ENCODE measurements at places on chromosomes 7 and 10. TPM values are rescaled to one million over a fixed set of nuclear protein-coding genes. Genes with fewer than 3 reads are reported as not detected.
A peak's percentile ranks its signal among the peaks of the same experiment; 100 is the strongest.

GRCh38 chr7:65827366-65827765 is 45.5 kb upstream of the VKORC1L1 start:
- no peak overlapping the region for H3K27ac ChIP-seq
- no peaks in the 10 kb centered on the region for H3K27me3 ChIP-seq
- H3K4me1 ChIP-seq: no peaks in the 10 kb centered on the region
- H3K36me3 ChIP-seq: no peaks in the 10 kb centered on the region
- no peak overlapping the region for H3K4me3 ChIP-seq

DNA sequence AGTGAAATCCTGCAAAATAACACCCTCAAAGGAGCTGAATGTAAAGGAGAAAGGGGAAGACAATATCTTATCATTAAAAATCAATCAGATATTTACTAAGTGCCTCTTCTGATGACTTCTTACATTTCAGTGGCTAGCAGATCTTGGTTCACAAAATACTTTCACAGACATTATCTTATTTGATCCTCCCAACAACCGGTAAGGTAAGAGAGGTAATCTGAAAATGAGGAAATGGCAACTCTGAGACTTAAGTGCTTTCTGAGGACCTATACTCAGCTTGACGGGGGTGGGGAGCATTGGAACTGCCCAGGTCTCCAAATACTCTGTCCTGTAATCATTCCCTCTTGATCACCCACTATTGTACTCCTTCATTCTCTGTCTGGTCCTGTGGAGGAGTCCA is 144.6 kb upstream of the MKLN1 start:
- no peaks in the 10 kb centered on the region for H3K36me3 ChIP-seq
- H3K27ac ChIP-seq: no peak overlapping the region
- no peaks in the 10 kb centered on the region for H3K27me3 ChIP-seq
- peaks cover 24% of the 10 kb centered on the region for H3K4me1 ChIP-seq

DNA sequence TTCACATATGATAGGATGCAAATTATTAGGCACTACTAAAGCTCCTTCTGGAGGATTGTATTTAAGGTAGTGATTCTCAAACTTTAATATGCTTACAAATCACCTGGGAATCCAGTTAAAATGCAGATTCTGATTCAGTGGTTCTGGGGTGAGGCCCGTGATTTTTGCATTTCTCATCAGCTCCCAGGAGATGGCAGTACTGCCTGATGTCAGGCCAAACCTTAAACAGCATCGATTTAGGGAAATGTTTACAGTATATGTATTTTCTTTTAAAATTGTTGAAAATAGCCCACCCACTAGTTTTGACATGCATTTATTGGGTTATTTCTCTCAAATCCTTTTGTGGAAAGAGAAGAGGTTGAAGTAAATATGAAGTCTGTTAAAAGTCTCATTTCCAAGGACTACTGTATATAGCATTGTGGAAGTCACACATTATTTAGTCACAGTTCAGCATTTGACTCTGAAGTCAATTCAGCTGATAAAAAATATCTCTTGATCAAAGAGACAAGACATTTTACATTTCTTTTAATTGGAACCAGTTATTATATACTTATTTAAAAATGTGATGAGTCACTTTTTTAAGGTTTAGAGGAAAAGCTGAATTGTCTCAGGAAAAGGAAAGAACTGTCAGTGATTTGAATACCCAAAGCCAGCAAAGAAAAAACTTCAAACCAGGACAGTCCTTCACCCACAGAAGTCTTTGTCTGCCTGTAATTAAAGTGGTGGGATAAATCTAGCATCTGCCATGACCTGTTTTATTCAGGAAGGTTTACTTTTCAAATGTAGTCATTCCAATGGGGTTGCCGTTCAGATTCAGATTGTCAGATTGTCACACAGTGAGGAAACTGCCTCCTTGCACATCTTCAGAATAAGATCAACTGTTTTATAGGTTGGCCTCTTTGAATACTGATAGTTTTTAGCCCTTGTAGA is 21.1 kb upstream of the HBP1 start:
- H3K4me1 ChIP-seq: peaks cover 9% of the 10 kb centered on the region
- no peaks in the 10 kb centered on the region for H3K27me3 ChIP-seq
- DNase-seq: peak; percentile 56
- H3K27ac ChIP-seq: no peak overlapping the region

Gene FRA10AC1
- 5.5 TPM for total RNA-seq

DNA sequence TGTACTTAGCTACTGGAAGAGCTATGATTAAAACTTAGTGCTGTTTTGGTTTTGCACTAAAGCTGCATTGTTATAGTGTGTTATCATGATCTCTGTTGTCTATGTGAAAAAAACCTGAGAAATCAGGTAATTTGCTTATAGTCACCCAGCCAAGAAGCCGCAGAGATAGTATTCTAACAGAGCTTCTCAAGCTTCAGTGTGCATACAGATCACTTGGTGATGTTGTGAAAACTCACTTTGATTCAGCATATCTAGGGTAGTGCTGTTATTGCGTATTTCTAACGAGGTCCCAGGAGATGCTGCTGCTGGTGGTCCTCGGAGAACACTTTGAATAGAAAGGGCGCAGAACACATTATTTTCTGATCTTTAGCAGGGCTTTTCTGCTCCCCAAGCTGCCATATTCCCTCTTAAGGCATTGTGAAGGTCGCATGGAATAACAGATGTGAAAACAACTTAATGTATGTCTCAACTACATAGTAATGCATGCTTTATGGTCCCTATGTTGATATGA is 68.4 kb upstream of the PDCD4 start:
- H3K27me3 ChIP-seq: no peaks in the 10 kb centered on the region
- no peaks in the 10 kb centered on the region for H3K4me1 ChIP-seq
- H3K27ac ChIP-seq: no peak overlapping the region
- H3K36me3 ChIP-seq: no peaks in the 10 kb centered on the region
- H3K4me3 ChIP-seq: no peak overlapping the region
- no peak for DNase-seq
